Vagina (tissue), 2 donors: ENCODE measurements at places on chromosomes 5 and 9.
A peak's percentile ranks its signal among the peaks of the same experiment; 100 is the strongest.

DNA sequence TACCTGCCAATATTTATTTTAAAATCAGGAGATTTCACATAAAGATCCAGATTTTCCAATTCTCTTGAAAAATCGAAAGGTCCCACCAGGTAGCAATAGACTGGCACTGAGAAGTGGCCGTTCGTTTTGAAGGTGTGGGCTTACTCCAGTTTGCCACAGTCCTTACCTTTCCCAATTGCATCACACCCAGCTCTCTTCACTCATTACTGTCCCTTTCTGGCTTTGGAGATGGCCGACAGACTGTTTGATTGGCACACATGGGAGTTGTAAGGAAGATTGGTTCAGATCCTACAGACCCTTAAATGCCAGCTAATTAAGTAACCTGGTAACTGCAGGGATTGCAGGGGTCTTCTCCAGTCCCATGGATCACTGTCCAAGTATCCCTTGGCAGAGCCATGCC is 68.7 kb upstream of the LARP1 start:
- DNase-seq: no peak

GRCh38 chr5:2783223-2783622 is 31.7 kb upstream of the IRX2 start:
- no peak for DNase-seq

DNA sequence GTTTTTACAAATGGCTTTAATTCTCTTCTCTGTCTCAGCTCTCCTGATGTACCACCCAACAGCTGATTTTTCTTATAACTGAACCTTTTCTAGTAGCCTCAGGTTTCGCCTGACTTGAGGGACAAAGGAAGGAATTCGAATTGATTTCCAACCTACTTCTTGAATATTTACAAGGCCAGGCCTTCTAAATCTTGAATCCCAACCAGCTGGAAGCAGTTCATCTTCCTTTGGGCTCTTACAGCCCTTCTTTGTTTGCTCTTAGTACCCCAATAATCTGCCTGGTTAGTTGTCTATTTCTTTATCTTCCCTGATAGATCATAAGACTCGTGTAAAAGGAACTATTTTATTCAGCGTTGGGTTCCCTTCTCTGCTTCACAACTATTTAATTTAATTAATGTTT is 95.9 kb downstream of the NLN start:
- DNase-seq: no peak

GRCh38 chr5:168778536-168778935 is 199.4 kb upstream of the PANK3 start:
- DNase-seq: no peak

DNA sequence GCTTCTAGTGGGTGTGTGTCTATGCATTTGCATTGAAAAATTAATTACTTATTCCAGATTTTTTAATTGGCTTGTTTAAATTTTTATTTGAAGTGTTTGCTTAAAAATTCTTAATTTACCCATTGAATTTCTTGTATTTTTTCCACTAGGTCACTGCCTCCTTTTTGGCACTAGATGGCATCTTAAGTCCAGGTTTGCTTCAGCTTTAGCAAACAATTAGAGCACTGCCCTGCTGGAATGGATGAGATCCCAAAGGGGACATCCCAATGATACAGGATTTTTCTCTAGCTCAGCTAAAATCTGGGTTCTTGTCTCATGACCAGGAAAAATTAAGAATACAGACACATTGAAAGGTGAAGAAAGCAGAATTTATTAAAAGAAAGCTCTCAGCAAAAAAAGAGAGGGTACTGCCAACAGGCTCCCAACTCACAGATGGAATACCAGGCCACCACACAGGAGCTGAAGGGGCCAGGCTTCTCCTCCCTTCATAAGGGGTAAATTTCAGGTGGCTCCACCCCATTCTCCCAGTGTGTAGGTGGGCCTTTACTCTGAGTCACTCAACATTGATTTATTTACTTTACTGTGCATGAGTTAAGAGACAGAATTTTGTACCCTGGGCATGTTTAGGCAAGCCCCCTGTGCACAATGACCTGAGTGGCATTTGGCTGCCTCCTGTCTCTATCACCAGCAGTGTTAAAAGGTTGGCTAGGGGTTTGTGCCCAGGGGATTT is 532.4 kb downstream of the ANXA1 start:
- no peak for DNase-seq

GRCh38 chr9:113734826-113735225 is 141.3 kb upstream of the ZNF618 start:
- DNase-seq: peak; percentile 55

- peak; percentile 16 for DNase-seq
These were observed 168.7 kb upstream of the MSX2 start for GRCh38 chr5:174555726-174556125.

DNA sequence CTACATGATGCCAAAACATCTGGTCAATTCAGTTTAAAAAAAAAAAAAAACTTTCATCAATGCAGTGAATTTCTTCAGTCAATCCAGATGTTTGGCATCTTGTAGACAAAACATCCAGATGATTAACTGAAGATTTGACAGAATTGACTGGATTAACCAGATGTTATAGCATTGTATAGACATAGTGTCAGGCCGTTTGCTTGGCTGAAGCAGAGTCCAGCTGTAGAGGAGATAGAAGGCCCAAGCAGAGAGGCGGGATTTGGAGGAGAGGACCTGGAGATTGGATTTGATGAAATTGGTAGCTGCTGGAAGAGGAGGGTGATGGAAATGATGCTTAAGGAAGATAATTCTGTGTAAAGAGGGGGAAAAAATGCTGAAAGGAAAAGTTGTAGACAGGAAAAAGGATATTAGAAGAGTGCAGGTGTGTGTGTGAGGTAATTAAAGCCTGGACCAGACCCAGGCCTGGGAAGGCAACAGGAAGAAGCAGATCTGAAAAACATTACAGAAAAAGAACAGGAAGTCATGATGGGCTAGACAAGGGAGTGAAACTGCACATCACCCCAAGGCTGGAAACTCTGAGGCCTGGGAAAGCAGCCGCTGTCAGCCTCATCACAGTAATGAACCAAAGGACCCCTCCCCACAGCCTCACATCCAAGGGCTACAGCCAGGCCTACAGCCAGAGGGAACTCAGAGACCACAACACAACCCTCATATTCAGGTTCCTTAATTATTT is 258.3 kb downstream of the CWC27 start:
- no peak for DNase-seq

DNA sequence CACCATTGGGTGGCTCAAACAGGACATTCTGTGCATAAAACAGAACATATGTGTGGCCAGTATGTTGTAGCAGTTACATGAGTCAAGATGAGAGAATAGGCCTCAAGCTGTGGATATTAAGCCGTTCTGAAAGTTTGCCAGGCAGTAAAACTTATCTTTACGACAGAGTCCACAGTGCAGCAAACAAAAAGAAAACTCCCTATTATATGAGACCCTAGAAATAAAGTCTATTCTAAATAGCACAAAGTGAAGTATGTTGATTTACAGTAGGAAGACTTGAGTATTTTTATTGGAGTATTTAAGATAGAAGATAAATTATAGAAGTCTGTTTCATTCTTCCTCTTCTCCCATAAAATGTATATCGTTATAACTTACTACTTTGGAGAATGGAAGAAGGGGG is 271.5 kb downstream of the ADGRV1 start:
- no peak for DNase-seq

- DNase-seq: no peak
These were observed 7.0 kb upstream of the DCAF12 start for GRCh38 chr9:34133436-34133949.

- DNase-seq: no peak
These were observed 12.6 kb upstream of the TNIP1 start for GRCh38 chr5:151093476-151093889.

DNA sequence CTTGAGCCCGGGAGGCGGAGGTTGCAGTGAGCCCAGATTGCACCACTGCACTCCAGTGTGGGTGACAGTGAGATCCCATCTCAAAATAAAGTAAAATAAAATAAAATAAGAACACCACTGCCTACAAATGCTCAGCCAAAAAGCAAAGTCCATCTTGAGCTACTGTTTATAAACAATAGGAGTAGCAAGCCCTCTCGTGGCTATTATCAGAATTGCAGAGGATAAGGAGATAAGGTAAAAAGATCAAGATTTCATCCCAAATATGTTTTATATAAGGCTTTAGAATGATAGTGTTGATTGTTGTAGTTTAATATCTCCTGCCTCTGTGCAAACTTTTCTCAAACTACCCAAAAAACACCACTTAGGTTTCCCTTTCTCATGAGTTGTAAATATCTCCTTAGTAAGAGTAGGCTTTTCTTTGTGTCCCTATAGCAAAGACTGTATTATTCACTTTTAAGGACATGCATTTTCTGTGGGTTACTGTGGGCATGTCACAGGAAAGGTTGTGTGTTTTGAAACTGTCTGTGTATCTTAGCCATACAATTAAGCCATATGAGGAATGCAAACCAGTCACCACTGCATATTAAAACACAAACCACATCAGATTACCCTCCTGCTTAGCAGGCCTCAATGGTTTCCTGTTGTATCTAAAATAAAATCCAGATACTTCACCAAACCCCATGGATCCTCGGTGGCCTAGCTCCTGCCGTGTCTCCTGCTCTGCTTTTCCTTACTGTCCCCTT is 31.8 kb upstream of the CKS2 start:
- no peak for DNase-seq

DNA sequence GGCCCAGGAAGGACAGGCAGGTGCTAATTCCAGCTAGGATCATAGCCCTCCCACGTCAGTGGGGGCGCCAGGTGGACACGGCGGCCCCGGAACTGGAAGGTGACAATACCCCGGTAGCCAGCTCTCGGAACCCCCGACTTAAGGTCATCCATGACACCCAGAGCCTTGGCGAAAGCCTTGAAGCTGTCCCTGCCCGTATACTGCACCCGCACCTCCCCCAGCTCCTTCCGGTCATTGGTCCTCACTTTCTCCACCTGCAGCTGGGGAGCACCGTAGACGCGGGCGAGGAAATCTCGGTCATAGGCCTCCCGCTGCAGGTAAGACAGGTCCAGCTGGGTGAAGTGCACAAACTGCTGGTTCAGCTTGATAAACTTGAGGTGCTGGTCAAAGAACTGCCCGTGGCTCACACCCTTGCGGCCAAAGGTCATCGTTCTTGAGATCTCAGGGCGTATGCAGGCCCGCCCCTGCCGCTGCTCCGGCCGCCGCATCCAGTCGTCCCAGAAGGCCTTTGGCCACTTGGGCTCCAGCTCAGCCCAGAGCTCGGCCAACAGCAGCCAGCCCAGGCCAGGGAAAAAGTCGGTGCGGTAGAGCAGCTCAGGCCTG is 10.9 kb downstream of the MGAT1 start:
- no peak for DNase-seq

DNA sequence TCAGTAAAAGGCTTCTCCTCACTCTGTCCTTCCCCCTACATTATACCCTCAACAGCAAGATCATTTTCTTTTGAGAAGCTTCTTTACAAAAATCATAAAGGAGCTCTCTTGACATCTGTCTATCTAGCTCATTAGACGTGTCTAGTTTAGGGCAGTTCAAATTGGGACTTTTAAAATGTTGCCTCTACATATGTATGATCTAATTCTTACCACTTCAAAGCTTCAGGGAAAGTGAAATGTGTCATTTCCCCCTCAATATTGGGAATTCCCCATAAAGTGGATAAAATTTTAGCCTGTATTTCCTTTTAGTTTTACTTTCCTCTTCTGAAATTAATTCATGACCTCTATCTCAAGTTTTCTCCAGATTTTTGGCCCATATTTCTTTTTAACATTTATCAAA is 323.7 kb downstream of the ARRDC3 start:
- no peak for DNase-seq

DNA sequence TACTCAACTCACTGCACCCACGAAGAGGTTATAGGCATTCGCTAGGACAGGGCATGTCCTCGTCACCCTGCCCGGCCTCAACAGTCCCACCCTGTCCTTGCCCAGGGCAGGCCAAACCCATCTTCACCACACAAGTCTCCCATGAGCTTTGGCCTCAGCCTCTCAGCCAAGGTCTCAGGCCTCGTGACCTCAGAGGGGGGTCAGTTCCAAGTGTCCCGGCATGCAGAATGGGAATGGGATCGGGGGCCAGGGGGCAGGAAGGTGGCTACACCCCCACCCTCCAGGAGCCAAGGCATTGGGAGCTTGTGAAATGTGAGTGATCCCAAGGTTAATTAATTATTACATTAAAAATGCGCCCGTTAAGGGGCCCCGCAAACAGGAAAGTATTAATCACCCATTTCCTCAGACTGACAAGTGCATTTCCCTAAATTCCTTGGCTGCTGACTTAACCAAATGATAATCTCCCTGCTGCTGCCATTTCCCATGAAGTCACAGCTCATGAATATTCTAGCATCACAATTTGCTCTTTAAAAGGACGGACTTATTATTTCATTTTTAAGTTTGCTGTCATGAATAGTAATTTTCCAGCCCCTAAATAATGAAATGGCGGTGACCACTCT is 8.0 kb upstream of the UBAC1 start:
- no peak for DNase-seq

GRCh38 chr9:7980691-7981289 is 181.2 kb upstream of the DMAC1 start:
- DNase-seq: no peak

- no peak for DNase-seq
These were observed 30.4 kb downstream of the CAMK4 start for GRCh38 chr5:111254613-111255012.

GRCh38 chr9:124258607-124259157 is 933 bp downstream of the NEK6 start:
- DNase-seq: no peak

GRCh38 chr5:108367679-108368334 is 14.1 kb downstream of the FBXL17 start:
- DNase-seq: no peak

DNA sequence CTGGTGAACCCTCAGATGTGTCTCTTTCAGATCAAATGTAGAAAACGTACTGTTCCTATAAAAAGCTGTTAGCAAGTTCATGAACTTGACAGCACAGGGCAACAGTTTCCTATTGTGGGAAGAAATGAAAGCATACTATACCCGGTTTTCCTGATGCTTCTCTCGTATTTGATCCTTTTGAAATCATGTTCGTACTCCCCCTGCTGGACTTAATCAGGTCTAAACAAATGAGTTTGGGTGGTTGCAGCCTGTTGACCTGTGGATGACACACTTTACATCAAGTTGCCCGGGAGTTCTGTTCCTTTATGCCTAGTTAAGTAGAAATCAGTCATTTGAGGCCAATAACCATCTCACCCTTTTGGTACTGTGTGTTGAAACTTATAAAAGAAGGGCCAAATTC is 1992.3 kb downstream of the MAT2B start:
- DNase-seq: no peak

GRCh38 chr5:13027874-13028273 is 916.6 kb downstream of the DNAH5 start:
- no peak for DNase-seq
